ENCODE measurements at places on chromosomes 5 and 9. TPM values are rescaled to one million over a fixed set of nuclear protein-coding genes. Genes with fewer than 3 reads are reported as not detected.

- DNase-seq, result no peak
Observed at GRCh38 chr5:126450346-126450745, 27.1 kb downstream of the GRAMD2B start.

GRCh38 chr9:117073071-117073470 lies 341.8 kb downstream of the ASTN2 start:
- DNase-seq, result no peak

GRCh38 chr9:72800328-72800994 lies 152.4 kb downstream of the ALDH1A1 start:
- no peak for DNase-seq

DNA sequence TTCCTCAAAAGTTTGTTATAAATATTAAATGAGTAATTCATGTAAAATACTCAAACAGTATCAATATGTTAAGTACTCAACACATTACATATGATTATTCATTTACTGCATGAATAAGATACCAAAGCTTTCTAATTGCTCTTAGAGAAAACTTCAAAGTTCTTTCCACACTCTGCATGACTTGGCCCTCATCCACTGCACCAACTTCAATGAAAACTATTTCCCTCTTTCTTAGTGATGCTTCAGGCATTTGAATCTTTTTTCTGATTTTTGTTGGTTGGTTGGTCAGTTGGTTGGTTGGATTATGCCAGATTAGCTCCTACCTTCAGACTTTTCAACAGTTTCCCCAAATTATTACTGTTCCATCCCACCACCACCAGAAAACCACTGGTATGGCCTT lies 314.7 kb upstream of the RGMB start:
- DNase-seq, result no peak

The DHX29 gene
- polyA plus RNA-seq, result 6.4 TPM

DNA sequence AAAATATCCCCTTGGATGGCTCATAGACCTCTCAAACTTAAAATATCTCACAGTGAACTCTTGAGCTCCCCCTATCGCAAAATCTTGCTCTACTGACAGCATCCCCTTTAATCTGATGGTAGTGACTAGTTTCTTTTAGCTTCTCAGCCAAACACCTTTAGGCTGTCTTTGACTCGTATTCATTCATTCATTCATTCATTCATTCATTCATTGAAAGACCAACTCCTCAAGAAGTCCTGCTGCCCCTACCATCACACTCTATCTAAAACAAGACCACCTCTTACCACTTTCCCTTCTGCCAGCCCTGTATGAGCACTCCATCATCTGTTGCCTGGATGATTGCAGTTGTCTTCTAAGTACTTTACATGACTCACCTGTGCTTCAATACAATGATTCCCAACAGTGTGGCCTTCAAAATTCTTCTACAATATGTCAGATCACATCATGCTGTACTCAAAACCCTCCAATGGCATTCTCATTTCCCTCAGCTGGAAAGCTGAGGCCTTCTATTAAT lies 46.8 kb downstream of the ITGA2 start:
- no peak for DNase-seq

DNA sequence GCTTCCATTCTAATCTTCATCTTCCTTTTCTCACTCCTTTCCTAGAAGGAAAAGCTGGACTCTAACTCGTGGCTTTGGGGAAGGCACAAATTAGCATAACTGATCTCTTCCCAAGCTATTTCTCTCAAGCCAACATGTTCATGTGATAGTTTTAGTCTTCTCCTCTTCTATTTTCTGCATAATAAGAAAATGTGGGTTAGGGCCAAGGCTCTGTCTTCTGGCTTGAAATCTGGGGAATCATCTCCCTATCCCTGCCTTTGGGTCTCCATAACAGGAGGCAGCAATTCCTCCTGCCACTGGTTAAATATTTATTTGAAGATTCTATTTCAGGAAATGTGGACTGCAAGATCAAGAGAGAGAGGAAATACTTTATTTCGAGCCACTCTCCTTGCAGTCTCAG lies 1669.6 kb downstream of the MAT2B start:
- DNase-seq, result no peak

The ADAMTS13 gene
- 2.4 TPM for polyA plus RNA-seq

DNA sequence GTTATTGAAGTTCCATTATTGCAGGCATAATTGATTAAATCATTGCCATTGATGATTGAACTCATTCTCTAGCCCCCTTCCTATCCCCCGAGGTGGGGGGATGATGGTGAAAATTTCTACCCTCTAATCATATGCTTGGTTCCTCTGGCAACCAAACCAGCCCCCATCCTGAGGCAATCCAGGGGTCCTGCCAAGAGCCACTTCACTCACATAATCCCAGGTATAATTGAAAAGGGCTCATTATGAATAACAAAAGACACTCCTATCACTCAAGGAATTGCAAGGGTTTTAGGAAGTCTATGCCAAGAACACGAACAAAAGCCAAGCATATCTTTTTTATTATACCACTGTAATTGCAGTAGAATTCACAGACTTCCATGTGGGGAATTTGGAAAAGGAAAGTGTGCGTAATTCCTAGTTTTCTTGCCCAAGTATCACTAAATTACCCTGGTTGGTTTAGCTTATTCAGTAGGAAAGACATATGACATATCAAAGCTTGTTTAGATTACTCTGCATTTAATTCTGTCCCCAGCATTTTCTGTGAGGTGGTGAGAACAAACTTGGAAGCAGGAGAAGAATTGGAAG lies 130.7 kb upstream of the TAF11L2 start:
- DNase-seq, result no peak

GRCh38 chr5:167582283-167582682 lies 709.2 kb upstream of the WWC1 start:
- DNase-seq, result no peak

DNA sequence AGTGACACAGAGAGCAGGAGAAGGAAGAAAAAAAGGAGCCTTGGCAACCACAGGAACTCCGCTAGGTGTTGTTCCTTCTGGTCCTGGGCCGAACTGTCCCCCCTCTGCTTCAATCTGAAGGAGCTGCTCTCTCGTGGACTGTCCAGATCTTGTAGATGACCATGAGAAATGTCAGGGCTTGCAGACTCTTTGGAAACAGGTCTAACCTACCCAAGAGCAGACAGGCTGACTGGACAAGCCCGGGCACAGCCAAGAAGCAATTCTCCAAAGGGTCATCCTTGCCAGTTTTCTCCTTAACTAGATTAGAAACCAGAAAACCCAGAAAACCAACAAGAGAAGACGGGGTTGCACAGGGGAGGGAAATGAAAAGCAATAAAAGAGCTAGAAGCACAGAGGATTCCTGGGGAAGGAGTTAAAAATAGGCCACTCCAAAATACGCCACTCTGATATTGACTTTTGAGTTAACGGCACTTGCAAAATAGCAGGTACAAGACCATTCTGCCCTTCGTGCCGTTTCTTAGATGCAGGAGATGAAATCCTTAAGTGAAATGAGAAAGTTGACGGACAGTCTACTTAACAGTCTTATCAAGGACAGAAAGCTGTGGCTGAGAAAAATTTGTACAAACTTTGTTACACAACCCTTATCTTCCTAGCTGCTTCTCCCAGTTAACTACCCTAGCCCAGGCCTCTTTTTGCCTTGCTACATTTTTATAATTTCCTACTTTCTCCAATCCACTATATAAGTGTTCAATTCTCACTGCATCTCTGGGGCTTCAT lies 5.8 kb downstream of the GCNT4 start:
- DNase-seq, result no peak

The ADRB2 gene
- 0.64 TPM for polyA plus RNA-seq

The DNAH5 gene
- polyA plus RNA-seq, result 1.1 TPM

DNA sequence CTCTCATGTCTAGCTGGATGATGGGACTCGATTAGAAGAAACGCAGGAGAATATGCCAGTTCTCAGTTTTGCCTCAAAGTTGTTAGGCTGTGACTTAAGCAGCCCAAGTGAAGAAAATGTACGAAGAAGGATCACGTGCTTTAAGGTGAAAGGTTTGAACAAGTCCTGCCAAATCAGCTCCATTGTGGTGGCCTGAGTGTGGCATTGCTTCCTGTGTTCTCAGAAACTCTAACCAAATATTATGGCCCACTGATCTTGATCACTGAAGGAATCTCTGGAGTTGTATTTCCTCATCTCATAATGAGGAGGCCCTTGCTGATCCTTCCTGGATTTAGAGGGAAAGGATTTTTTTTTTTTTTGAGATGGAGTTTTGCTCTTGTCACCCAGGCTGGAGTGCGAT lies 44.0 kb downstream of the OTULIN start:
- DNase-seq, result no peak

DNA sequence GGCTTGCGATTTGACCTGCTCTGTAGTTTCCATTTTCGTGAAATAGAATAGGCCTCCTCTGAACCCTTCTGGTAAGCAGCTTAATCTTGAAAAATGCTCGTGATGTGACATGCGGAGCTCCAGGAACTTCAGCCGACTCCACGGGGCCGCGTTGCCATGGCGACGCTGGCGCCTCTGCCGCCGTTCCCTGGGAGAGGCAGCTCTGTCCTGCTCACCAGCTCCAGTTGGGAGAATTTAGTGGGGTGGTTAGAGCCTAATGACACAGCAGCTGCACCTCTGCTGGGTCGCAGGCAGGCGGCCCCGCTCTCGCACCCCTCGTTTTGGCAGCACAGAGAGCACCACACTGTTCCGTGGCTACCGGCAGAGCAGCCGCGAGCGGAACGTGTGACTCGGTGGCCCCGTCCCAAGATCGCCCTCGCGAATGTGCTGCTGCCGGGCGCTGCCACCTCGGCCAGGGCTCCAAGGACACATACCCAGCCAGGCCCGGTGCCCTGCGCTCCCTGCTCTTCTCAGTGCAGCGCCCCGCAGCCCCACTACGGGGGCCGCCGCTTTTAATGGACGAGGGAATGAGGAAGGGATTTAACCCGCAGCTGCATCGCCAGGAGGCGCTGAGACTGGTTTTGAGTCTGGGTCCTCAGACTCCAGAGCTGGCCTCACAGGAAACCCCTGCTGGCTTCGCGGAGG lies 131.2 kb upstream of the LMX1B start:
- DNase-seq, result no peak

The FLT4 gene
- polyA plus RNA-seq, result 0.09 TPM

The GMCL2 gene
- polyA plus RNA-seq, result not detected

GRCh38 chr5:133474851-133475590 lies 137.3 kb downstream of the FSTL4 start:
- no peak for DNase-seq

Data from BJ (cell line).